ENCODE measurements at places on chromosomes 6 and 20.

GRCh38 chr20:59747671-59748515 lies 143.6 kb downstream of the PHACTR3 start:
- DNase-seq: no peak

DNA sequence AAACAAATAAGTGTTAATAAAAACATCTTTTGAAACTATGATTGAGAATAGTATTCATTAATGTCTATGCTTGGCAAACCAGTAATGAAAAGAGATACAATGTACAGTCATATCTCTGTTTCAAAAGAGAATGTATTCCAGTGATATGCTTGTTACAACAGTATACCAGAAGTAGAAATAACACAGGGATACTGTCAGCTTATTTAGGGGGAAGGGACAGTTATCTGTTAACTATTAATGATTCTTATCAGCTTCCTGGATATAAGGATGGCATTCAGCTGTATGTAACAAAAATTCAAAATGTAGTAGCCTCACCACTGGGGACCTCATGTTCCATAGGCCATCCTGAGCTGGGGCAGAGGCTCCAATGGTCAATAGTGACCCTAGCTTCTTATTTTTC lies 103.8 kb upstream of the TBX18 start:
- DNase-seq: no peak

GRCh38 chr6:23308166-23308565 lies 738.8 kb downstream of the HDGFL1 start:
- no peak for DNase-seq

GRCh38 chr6:150004101-150004782 lies 21.1 kb downstream of the RAET1L start:
- no peak for DNase-seq

- DNase-seq: no peak
These were observed 25.7 kb downstream of the CFAP61 start for GRCh38 chr20:20078041-20078440.

DNA sequence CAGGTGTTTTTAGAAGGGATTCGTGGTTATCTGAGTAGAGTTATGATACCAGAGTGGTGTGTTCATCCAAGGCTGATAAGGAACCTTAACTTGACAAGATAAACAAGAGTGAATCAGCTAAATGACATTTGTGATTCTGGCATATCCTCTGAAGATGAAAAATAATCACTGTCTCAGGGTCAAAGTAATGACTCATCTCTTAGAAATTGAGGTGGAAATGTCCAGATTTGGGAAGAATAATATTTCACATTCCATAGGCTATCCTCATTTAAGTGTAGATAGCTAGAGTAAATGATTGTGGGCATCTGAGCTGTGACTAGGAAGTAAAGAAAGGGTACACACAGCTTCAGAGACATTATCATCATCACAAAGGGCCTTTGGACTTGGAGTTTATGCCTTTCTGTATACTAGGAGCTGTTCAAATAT lies 255.7 kb downstream of the GJA1 start:
- DNase-seq: no peak

- no peak for DNase-seq
These were observed 19.4 kb downstream of the COL11A2 start for GRCh38 chr6:33172688-33173534.

DNA sequence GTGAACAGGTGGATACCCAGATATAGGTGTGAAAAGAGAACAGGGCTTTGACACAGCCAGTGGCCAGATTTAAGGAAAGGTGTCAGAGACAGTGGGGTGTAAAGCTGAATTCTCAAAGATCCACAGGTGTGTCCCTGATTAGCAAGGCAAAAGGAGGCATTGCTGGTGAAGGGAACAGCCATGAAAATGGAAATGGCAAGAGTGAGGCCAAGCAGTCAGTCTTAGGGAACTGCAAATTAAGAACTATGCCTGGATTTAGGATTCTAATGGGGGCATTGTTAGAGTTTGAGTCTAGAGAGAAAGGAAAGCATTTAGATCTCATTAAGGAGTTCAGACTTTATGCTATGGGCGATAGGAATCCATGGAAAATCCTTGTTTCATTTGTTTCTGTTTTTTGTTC lies 789.2 kb downstream of the MAFB start:
- no peak for DNase-seq

DNA sequence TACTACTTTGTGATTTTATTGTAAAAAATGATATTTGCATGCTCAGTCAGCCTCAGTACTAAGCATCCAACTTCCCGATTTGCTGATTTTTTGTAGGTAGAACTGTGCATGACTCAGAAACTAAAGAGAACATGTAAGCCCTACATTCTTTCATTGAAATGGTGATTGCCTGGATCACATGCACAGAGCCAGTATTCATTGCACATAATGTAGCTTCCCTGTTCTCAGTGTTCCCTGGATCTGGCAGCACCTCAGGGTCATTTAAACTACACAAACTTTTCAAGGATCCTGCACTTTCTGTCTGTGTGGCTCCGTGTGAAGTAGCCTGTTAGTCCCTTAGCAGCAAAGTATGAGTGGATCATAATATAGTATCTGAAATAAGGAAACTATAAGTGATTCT lies 422.9 kb upstream of the AGPAT4 start:
- DNase-seq: no peak

GRCh38 chr20:33522256-33522820 lies 32.4 kb downstream of the CBFA2T2 start:
- no peak for DNase-seq

DNA sequence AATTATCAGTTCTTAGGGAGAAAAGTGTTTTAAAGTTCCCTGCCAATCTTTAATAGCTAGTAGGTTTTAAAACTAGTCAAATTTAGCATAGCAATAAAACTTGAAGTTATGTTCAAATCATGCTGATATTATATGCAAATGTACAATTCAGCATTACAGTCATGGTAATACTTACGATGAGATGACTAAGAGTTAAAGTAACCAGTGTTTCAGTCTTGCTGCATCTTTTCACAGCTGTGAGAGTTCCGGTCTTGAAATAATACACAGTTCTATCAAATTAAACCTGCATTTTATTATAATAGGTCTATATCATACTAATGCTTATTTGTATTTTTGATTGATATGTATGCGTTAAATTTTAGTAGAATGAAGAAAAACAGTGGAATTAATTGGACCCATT lies 26.1 kb downstream of the POPDC3 start:
- DNase-seq: no peak
